ENCODE measurements at places on chromosomes 5 and 9. TPM values are rescaled to one million over a fixed set of nuclear protein-coding genes. Genes with fewer than 3 reads are reported as not detected.

Gene CER1
- not detected for total RNA-seq

Gene DOK3
- 7.7 TPM for total RNA-seq

- H3K4me3 ChIP-seq: no peak overlapping the region
- H3K36me3 ChIP-seq: no peaks in the 10 kb centered on the region
- peaks cover 18% of the 10 kb centered on the region for H3K4me1 ChIP-seq
- H3K27me3 ChIP-seq: peaks cover 23% of the 10 kb centered on the region
- H3K27ac ChIP-seq: no peak overlapping the region
- DNase-seq: no peak
Observed at GRCh38 chr9:84136119-84136868, 155.7 kb downstream of the RMI1 start.

GRCh38 chr5:83156001-83156400 is 78.7 kb downstream of the XRCC4 start:
- no peak overlapping the region for H3K4me3 ChIP-seq
- H3K27me3 ChIP-seq: no peaks in the 10 kb centered on the region
- no peak for DNase-seq
- H3K27ac ChIP-seq: no peak overlapping the region

DNA sequence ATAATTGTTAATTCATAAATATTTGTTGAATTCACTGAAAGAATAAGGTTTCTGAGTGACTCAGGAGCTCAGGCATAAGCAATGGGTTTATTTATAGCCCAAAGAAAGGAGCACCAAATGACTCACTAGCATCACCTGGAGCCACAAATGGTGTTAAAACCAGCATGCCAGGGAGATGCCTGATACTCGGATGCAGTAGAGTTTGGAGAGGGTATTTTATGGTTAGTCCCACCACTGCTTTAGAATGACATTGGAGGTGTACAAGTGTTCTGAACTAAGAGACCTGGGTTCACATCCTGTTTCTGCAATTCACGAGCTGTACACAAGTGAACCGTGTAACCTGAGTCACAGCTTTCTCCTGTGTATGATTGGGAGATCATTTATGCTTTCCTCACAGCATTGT is 25.2 kb downstream of the CCL28 start:
- no peak for DNase-seq
- H3K4me3 ChIP-seq: no peak overlapping the region
- peaks cover 7% of the 10 kb centered on the region for H3K4me1 ChIP-seq

DNA sequence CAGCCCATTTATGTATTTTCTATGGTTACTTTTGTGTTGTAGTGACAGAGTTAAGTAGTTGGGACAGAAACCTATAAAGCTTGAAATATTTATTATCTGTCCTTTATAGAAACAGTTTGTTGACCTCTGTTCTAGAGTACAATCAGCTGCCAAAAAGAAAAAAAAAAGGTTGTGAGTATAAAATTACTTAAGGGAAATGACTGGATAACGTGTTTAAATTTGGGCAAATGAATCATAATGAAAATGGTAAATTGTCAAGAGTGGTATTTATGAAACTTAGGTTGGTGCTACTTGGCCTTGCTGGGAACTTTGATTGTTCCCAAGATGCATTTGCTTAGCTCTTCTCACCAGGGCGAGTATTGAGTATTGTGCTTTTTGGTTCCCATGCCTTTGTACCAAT is 70.2 kb upstream of the IL6ST start:
- peaks cover 22% of the 10 kb centered on the region for H3K4me1 ChIP-seq
- H3K27ac ChIP-seq: no peak overlapping the region
- DNase-seq: no peak
- no peaks in the 10 kb centered on the region for H3K27me3 ChIP-seq
- no peaks in the 10 kb centered on the region for H3K36me3 ChIP-seq

DNA sequence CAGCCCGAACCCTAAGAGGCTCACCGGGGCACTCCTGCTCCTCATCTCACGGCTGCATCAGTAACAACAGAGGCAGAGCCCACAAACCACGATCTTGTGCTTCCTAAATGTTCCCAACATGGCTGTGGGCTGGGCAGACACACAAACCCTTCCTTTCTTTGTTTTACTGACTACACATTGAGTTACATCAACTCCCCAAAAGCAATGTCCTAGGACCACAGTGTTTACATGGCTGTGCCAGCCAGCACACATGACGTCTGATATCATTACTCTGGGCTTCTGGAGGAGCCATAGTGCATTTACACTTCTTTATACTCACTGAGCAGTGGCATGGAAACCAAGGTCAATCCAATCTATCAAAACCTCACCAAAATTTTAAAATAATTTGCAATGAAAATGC is 101.4 kb downstream of the LHFPL2 start:
- H3K4me1 ChIP-seq: peaks cover 63% of the 10 kb centered on the region
- peak overlapping the region; percentile 99 for H3K27ac ChIP-seq
- DNase-seq: no peak
- H3K36me3 ChIP-seq: peaks cover 8% of the 10 kb centered on the region
- no peaks in the 10 kb centered on the region for H3K27me3 ChIP-seq

GRCh38 chr5:67188274-67189078 is 8.1 kb downstream of the CD180 start:
- no peak overlapping the region for H3K27ac ChIP-seq
- H3K4me3 ChIP-seq: no peak overlapping the region
- DNase-seq: no peak
- H3K4me1 ChIP-seq: peaks cover 8% of the 10 kb centered on the region
- H3K36me3 ChIP-seq: no peaks in the 10 kb centered on the region

- H3K4me1 ChIP-seq: peaks cover 62% of the 10 kb centered on the region
- no peaks in the 10 kb centered on the region for H3K27me3 ChIP-seq
- peaks cover 29% of the 10 kb centered on the region for H3K36me3 ChIP-seq
- peak overlapping the region; percentile 95 for H3K27ac ChIP-seq
- H3K4me3 ChIP-seq: no peak overlapping the region
- DNase-seq: no peak
Observed at GRCh38 chr5:87393331-87393730, 19.4 kb downstream of the CCNH start.

GRCh38 chr9:37931592-37931991 is 27.7 kb upstream of the SLC25A51 start:
- H3K27me3 ChIP-seq: no peaks in the 10 kb centered on the region
- DNase-seq: no peak

GRCh38 chr5:173573126-173573960 is 43.1 kb downstream of the BOD1 start:
- peak overlapping the region; percentile 54 for H3K4me3 ChIP-seq
- no peaks in the 10 kb centered on the region for H3K27me3 ChIP-seq
- H3K4me1 ChIP-seq: peaks cover 30% of the 10 kb centered on the region
- H3K36me3 ChIP-seq: peaks cover 3% of the 10 kb centered on the region

GRCh38 chr5:181036816-181037364 is 3.2 kb upstream of the BTNL9 start:
- H3K27ac ChIP-seq: no peak overlapping the region
- peaks cover 34% of the 10 kb centered on the region for H3K27me3 ChIP-seq
- H3K36me3 ChIP-seq: no peaks in the 10 kb centered on the region
- no peaks in the 10 kb centered on the region for H3K4me1 ChIP-seq
- H3K4me3 ChIP-seq: no peak overlapping the region

DNA sequence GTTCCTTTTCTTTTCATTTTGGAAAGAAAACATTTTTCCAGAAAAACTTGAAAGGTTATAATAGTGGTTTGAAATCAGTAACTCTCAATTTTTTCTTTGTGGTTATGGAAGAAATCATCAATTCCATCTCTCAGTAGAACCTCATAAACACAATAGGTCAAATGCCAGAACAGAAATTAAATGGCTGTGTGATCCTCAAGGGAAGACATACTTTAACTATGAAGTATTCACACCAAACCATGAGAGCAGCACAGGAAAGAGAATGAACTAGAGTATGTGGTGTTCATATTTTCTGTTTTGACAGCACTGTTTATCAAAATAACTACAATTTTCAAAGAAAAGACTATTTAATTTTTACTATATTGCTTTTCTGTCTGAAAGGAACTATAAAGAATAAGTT is 29.7 kb upstream of the EFNA5 start:
- H3K27ac ChIP-seq: no peak overlapping the region
- H3K4me1 ChIP-seq: peaks cover 26% of the 10 kb centered on the region
- H3K4me3 ChIP-seq: no peak overlapping the region
- DNase-seq: no peak
- no peaks in the 10 kb centered on the region for H3K27me3 ChIP-seq
- no peaks in the 10 kb centered on the region for H3K36me3 ChIP-seq

- DNase-seq: no peak
- peaks cover 21% of the 10 kb centered on the region for H3K4me1 ChIP-seq
- no peaks in the 10 kb centered on the region for H3K36me3 ChIP-seq
- H3K4me3 ChIP-seq: no peak overlapping the region
Observed at GRCh38 chr5:145111420-145111819, 723.7 kb downstream of the PRELID2 start.

- peaks cover 23% of the 10 kb centered on the region for H3K36me3 ChIP-seq
- H3K4me1 ChIP-seq: peaks cover 26% of the 10 kb centered on the region
- peak; percentile 35 for DNase-seq
- no peaks in the 10 kb centered on the region for H3K27me3 ChIP-seq
- H3K4me3 ChIP-seq: no peak overlapping the region
Observed at GRCh38 chr9:128495804-128496417, 8.6 kb upstream of the GLE1 start.

DNA sequence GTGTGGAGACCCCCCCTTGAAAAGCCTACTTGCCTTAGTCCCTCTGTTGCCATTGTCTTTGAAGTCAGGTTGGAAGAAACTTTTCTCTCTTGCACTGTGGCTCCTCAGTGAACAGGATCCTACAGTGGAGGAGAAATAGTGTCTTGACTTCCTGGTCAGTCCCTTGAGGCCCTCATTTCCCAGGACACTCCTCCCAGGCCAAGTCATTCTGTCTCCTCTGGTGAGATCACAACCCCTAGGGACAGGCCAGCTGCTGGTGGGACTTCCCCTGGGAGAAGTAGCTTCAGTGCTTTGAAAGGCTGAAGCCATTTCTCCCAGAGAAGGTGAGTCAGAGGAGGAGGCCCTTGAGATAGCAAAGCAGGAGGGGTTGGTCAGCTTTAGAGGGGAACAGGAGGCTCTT is 10.1 kb upstream of the GRIA1 start:
- H3K27me3 ChIP-seq: peaks cover 6% of the 10 kb centered on the region
- H3K4me1 ChIP-seq: peaks cover 6% of the 10 kb centered on the region
- no peak overlapping the region for H3K27ac ChIP-seq
- peaks cover 2% of the 10 kb centered on the region for H3K36me3 ChIP-seq
- no peak for DNase-seq
